ENCODE measurements at places on chromosomes 12 and 14.

DNA sequence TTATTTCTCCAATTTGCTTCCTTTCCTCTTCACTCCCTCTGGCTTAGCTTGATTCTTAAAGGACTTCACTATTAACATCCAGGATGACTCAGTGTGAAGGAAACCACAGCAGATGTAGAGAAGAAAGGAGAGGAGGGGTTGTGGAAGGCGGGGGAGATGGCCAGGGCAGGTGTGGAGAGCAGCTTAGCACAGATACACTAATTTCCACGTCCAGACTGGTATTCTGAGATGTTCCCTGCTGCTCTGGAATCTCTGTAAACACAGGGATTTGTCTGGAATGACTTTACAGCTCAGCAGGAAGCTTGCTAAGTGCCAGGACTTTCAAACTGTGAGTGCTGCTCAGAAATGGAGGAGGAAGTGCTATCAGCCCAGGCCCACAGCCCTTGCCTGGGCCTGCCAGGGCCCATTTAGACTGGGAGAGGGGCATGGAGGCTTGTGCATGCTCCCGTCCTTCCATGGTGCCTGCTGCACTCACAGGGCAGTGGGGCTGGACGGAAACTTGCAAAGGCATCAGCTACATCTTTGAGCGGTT is 202.5 kb upstream of the DDHD1 start:
- no peak for DNase-seq

DNA sequence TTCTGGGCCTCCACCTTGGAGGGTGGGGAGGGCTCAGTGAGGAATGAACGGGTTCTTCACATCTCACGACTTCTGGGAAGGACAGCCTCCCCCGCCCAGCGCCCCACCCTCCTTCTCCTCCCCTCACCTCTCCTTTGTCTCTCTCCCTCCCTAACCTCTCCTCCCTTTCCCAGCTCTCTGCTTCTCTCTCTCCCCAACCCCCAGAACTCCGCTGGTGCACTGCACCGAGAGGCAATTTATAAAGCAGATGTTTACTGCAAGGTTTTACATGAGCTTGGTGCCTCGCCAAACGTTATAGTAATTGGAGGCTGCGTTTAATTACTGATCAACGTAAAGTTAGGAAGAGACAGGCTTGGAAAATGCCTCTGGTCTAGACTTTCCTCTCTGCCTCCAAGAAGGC is 42.9 kb upstream of the FAM222A start:
- DNase-seq: no peak

DNA sequence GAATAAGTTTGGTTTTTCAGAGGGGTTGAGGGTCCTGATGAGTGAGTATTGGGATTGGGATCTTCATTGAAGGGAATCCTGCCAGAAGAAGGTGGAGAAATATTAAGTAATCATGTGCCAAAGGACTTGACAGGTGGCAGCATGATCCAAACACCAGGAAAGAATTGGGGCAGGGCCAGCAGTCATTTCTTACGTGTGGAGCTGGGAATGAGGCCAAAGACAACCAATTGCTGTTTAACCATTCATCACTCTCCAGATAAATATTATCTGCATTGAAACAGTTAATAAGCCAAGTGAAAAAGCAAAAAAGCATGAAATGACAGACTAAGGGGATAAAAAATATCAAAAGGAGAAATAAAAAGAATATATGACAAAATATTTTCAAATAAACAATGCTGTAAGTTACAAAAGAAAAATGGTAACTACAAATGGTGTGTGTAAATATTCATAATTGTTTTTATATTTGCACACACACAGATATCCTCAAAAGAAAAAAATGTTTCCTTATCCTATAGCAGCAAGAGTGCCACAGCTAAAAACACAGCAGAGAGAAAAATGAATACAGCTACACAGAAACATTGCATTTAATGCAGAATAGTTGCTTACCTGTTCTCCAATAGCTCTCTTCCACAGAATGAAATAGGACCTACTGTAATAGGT is 26.2 kb downstream of the C2CD5 start:
- no peak for DNase-seq

GRCh38 chr14:60183741-60184140 is 18.5 kb upstream of the DHRS7 start:
- DNase-seq: no peak

GRCh38 chr14:22572562-22573058 is 16.4 kb downstream of the DAD1 start:
- no peak for DNase-seq

DNA sequence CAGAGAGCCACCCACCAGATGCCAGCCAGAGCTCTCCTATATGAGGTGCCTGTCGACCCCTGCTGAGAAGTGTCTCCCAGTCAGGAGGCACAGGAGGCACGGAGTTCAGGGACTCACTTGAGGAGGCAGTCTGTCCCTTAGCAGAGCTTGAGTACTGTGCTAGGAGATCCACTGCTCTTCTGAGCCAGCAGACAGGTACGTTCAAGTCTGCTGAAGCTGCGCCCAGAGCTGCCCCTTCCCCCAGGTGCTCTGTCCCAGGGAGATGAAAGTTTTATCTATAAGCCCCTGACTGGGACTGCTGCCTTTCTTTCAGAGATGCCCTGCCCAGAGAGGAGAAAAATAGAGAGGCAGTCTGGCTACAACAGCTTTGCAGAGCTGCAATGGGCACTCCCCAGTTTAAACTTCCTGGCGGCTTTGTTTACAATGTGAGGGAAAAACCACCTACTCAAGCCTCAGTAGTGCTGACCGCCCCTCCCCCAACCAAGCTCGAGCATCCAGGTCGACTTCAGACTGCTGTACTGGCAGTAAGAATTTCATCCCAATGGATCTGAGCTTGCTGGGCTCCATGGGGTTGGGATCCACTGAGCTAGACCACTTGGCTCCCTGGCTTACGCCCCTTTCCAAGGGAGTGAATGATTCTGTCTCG is 146.7 kb upstream of the USP15 start:
- no peak for DNase-seq

GRCh38 chr12:94152292-94153078 is 4.1 kb downstream of the PLXNC1 start:
- DNase-seq: no peak

- no peak for DNase-seq
Measured at GRCh38 chr14:63486738-63487137, 56.4 kb downstream of the PPP2R5E start.

- DNase-seq: no peak
Measured at GRCh38 chr12:55734595-55734994, 5.8 kb upstream of the CD63 start.

DNA sequence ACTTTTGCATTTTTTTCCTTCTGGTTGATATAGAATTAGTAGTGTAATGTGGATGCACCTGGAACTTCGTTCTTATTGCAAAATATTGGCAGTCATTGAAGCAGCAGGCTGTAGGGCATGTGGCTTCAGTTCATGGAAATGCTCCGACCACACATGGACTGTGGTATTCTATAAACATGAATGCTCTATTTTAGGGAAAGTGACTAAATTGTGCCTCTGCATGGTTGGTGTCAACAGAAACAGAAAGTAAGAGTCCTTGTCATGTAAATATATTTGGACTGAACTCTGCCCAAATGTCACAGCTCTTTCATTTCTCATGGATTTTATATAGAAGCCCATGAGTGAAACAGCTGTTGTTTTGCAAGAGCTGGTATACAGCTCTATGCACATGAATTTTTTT is 917.0 kb downstream of the LRFN5 start:
- DNase-seq: no peak

DNA sequence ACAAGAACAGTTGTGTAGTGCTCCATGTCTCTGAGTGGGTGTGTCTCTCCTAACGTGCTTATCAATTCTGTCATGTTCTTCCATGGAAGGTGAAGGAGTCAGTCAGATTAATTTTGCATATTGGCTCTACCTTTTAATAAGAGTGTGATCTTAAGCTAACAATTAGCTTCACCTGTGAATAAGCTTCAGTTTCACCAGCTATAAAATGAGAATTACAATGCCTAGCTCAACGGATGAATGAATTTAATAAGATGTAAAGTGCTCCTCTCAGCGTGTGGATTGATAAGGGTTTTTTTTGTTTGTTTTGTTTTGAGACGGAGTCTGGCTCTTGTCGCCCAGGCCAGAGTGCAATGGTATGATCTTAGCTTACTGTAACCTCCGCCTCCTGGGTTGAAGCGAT is 32.7 kb downstream of the CCDC175 start:
- DNase-seq: no peak

- DNase-seq: no peak
Measured at GRCh38 chr12:75554556-75554880, 43.1 kb upstream of the KRR1 start.

DNA sequence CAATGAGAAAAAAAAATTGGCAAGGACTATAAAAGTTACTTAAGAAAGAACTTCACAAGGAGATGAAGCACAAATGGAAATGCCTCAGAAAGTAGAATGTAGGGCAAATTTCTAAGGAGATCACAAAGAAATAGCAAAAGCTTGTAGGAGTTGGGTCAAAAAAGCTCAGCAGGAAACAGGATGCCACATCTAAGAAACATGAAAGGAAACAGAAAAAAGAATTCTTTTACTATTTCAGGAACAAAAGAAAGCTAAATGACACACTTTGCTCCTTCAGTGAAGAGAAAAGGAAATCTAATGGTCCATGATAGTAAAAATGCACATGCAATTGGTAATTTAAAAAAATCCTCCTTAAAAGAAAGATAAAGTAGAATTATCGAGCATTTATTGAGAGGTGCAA is 452.1 kb upstream of the GARIN6 start:
- DNase-seq: no peak

DNA sequence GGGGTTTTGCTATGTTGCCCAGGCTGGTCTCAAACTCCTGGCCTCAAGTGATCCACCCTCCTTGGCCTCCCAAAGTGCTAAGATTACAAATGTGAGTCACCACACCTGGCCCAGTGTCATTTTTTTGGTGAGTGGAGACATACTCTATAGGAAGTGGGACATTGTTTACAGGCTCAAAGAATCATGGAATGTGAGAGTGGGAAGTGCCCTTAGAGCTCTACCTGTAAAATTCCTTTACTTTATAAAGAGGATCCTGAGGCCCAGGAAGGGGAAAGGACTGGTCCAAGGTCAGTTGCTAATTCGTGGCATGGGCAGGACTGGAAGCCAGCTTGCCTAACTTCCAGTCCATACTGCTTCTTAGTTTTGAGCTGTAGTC is 8.7 kb upstream of the ADCK1 start:
- DNase-seq: no peak

- DNase-seq: no peak
Measured at GRCh38 chr14:61234215-61234916, 46.8 kb downstream of the TMEM30B start.

- no peak for DNase-seq
Measured at GRCh38 chr14:63283884-63284248, 34.9 kb downstream of the GPHB5 start.

DNA sequence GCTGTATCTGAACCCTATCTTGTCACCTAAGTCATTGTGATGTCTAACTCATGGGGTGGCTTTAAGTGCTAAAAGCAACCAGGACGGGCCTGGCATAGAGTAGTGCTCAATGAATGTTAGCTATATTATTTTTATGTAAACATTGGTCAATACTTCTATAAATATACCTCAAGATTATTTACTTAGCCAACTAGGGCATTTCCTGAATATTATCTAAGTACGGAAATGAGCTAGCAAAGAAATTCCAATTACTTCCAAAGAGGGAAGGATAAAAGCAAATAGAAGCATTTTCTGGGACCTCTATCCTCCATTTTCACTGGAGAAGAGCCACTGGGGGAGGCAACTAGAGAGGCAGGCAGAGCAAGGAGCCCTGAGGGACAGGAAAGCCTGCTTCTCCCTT is 20.6 kb downstream of the CCDC92 start:
- DNase-seq: no peak

DNA sequence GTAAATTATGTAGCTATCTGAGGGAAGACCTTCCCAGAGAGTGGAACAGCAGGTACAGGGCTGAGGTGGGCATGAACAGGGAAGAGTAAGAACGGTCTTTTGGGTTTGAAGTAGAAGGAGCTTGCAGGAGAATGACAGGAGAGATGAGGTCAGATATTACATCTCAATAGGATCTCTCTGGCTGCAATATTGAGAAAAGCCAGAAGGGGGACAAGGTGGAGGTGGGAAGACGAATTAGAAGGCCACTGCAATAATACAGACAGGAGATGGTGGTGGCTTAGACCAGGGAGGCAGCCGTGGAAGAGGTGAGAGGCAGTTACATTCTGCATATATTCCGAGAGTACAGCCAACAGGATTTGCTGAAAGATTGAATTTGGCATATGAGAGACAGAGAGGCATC is 310.2 kb downstream of the APAF1 start:
- no peak for DNase-seq

DNA sequence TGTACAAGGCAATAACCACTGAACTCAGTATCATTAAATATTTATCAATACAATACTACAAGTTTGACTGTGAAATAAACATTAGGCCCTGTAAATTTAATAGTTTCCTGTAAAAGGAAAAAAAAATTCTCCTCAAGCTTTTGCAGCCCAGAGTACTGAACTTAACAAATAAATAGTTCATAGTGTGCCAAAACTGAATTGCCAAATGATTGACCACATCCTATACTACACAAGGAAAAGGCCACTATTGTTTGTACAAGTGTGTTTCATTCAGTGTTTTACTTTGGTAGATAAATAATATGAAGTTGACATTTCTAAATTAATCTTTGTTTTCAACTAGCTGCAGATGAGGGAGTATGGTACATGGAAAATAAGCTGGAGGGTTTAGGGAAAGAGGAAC is 379.6 kb downstream of the FLRT2 start:
- no peak for DNase-seq

- DNase-seq: no peak
Measured at GRCh38 chr12:6425590-6426531, 18.9 kb upstream of the CD27 start.

GRCh38 chr12:121345151-121345815 is 6.9 kb downstream of the ANAPC5 start:
- no peak for DNase-seq

DNA sequence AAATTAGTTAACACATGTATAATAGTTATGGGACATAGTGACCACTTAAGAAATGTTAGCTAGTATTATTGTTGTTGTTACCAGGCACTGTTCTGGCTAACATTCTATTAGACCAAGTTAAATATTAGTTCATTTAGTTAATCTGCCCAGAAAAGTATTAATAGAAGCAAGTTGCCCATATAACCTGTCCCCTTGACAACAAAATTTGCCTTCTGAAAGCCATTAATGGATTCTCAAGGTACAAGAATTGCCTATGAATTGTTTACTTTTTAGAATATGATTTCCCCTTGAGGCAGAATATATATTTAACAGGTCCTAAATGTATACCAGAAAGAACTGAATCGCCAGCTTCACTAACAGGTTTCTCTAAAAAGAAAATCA is 167.3 kb upstream of the TMCC3 start:
- DNase-seq: no peak

GRCh38 chr12:123465084-123465483 is 7.1 kb downstream of the SNRNP35 start:
- DNase-seq: no peak

DNA sequence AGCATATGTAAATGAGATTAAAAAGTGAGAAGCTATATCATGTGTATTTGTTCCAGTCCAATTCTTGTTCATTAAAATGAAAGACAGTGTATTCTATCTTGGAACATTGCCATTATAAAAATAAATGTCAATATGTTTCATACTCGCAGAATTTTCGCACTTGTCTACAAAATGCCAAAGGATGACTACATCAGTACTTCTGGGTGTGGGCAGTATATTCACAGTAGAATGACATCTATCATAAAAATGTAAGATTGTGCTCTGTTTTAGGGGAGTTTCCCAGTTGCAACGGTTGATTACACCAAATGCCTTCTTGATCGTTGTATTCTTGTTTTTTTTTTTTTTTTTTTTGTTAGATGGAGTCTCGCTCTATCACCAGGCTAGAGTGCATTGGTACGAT is 292.3 kb upstream of the E2F7 start:
- DNase-seq: no peak
